Activated T-helper 17 cell treated with anti-CD3 and anti-CD28 coated beads, Interleukin-2, amount 50 U/mL, for 72 hours (primary cell): ENCODE measurements at places on chromosomes 2 and 18. TPM values are rescaled to one million over a fixed set of nuclear protein-coding genes. Genes with fewer than 3 reads are reported as not detected.

Gene LINC00305
- not detected for total RNA-seq

Gene MALL
- 0.13 TPM for total RNA-seq

Gene LAMA3
- total RNA-seq, result 0.24 TPM

GRCh38 chr2:181516992-181517391 lies 59.8 kb downstream of the ITGA4 start:
- no peak for ATAC-seq

GRCh38 chr2:183998041-183998796 lies 600.1 kb upstream of the ZNF804A start:
- no peak for ATAC-seq

GRCh38 chr18:49640741-49641140 lies 78.9 kb downstream of the LIPG start:
- ATAC-seq, result no peak

GRCh38 chr2:73703675-73704074 lies 33.5 kb downstream of the TPRKB start:
- no peak for ATAC-seq

DNA sequence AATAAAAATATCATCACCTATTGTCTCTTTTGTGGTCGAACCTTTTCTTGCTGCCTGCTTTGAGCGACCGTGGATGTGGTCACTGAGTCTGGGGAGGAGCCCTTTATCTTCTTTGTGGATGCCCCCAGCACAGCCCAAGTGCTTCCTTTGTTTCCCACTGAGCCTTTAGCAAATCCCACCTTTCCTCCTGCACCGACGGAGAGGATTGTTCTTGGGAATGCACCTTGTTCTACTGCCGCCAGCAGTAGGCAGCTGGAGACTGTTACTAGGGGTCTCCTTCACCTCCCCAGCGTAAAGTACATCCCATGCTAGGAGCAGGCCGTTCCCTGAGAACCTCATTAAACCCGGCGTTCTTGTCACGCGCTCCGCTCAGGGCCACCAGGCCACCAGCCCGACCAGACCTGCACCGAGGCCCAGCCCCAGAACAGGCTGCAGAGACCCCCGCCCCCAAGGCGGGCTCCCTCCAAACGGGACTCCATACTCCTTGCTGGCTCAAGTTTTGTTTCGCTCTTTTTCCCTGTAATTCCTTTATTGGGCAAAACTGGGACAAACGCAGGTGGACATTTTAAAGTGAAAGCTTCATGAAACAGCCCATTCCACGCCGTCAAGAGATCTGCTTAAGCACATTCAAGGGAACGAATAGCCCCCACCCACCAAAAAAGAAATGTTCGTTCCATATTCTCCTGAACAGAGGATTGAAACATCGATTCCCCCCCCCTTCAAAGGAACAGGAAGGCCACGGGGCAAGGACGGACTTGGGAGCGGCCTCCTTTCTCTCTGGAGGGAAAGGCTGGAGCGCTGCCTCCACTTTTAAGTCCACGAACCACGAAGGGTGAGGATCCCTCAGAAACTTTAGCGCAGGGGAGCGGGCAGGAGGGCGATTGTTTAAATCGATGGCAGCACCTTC lies 1.1 kb upstream of the MAT2A start:
- no peak for ATAC-seq

- ATAC-seq, result no peak
Observed at GRCh38 chr2:162917626-162918025, 79.1 kb upstream of the KCNH7 start.
